ENCODE measurements at places on chromosomes 3 and 15.

DNA sequence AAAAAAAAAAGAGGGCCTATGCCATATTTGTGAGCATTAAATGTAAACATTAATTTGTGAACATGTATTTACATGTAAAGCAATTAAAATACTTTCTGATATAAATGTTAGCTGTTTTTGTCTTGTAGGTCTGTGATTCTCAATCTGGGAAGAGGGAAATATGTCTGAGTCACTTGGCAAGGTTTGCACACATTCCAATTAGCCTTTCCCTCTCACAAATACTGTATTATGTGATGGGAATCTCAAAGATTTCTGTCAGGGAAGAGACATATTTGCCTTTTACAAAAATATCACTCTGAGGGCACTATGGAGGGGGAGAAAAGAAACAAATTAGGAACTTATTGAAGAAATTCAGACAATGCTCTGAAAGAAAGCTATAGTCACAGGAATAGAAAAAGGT is 483.6 kb downstream of the GBE1 start:
- DNase-seq, result no peak

DNA sequence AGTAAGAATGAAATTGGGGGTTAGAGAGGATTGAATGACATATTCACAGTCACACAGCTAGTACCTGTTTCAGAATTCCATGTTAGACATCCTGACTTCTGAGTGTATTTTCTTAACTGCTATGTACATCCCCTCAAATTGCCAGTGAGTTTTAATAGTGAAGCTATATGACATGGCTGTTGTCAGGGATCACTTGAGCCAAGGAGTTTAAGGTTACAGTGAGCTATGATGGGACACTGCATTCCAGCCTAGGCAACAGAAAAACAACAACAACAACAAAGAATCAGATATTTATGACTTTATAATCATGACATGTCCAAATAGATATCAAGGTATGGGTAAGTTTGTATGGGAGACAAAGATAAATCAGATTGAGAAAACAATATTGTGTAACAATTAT is 16.6 kb downstream of the PARP15 start:
- DNase-seq, result no peak

GRCh38 chr3:107824822-107825371 is 265.9 kb downstream of the CD47 start:
- no peak for DNase-seq

- DNase-seq, result no peak
These were observed 368.7 kb upstream of the PROK2 start for GRCh38 chr3:72153477-72154314.

GRCh38 chr3:10226293-10226692 is 22.0 kb upstream of the TATDN2 start:
- no peak for DNase-seq

- no peak for DNase-seq
These were observed 347.2 kb upstream of the TPRG1 start for GRCh38 chr3:188824566-188824965.

GRCh38 chr3:25143356-25144025 is 284.6 kb upstream of the RARB start:
- DNase-seq, result no peak

DNA sequence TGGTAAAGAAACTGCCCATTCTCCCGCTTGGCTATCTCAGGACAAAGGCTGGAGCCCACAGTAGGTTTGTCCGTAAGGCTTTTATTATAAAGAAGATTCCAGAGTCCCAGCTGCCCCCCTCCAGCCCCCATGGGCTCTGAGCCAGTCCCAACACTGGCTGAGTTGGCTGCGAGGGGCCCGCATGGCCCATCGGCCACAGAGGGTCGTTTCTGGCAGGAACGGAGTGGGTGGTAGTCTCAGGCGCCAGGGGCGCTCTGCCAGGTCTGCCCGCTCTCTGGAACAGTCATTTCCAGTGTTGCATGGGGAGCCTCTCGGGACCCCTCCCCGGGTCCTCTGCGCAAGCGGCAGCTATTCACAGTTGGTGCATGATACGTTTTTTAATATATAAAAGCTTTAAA is 12.2 kb downstream of the H1-8 start:
- no peak for DNase-seq

DNA sequence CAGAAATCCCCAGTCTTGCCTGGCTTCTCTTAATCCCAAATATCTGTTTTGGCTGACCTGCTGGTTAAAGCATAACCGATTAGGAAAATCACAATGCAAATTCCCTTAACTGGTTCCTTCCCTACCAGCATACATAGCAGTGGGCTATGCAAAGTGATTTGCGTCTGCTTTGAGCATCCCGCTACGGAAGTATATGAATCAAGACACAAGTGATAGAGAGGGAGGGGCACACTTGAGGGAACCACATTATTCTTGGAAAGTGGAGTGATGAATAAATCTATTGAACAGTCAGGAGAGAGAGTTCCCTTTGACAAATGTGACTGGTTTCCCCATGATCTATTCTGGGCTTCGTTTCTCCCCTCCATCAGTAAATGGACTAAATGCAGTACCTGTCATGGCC is 119.6 kb upstream of the C15orf61 start:
- DNase-seq, result no peak

- DNase-seq, result no peak
These were observed 4.6 kb downstream of the THPO start for GRCh38 chr3:184373422-184373821.

GRCh38 chr3:71910108-71910507 is 125.2 kb upstream of the PROK2 start:
- no peak for DNase-seq

DNA sequence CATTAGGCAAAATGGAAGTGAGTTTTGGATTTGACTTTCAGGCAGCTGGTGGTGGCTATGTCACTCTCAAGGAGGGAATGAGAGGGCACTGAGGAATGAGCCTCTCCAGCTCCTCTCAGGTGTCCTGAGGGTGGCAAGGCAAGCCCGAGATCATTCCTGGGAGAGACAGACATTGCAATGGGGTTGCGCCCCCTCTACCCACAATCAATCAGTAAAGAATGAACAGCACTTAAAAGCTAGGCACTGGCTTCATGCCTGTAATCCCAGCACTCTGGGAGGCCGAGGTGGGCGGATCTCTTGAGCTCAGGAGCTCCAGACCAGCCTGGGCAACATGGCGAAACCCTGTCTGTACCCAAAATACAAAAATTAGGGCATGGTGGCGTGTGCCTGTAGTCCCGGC is 14.1 kb upstream of the SHF start:
- DNase-seq, result no peak

GRCh38 chr3:19945969-19946831 is 697 bp upstream of the RAB5A start:
- peak; percentile 89 for DNase-seq

Measured in vagina (tissue), 2 donors.